ENCODE measurements at places on chromosomes 3 and 15. TPM values are rescaled to one million over a fixed set of nuclear protein-coding genes. Genes with fewer than 3 reads are reported as not detected.

DNA sequence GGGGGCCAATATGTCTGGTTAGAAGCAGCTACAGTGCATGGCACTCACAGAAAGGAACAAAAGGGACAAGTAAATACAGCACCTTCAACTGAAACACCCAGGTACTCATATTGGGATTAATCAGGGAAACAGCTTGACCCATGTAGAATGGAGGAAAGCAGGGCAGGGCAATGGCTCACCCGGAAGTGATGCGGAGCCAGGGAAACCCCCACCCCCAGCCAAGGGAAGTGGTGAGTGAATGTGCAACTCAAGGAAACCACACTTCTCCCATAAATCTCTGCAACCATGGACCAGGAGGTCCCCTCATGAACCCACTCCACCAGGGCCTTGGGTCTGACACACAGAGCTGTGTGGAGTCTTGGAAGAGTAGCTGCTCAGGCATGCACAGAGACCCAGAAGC, 117.1 kb downstream of the MTHFS start:
- DNase-seq, result no peak

- DNase-seq, result no peak
These were observed 57.4 kb downstream of the CPA3 start for GRCh38 chr3:148922467-148922866.

DNA sequence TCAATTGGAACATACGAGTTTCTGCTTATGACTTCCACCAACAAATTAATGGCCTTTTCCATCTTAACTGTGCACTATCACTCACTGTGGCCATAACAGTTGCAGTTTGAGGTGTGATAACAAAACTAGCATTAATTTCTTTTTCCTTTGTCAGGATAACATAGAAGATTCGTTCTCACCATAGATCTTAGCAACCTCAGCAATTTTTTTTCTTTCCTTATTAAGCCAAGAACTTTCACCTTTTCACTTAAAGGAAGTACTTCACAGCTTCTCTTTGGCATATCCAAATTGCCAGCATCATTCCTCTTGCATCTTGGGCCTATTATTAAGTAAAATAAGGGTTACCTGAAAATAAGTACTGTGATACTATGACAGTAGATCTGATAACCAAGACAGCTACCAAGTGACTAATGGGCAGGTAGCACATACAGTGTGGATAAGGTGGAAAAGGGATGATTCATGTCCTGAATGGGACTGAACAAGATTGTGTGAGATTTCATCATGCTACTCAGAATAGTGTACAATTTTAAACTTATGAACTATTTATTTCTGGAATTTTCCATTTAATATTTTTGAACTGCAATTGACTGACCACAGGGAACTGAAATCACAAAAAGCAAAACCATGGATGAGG, 46.6 kb downstream of the CEP70 start:
- DNase-seq, result no peak

DNA sequence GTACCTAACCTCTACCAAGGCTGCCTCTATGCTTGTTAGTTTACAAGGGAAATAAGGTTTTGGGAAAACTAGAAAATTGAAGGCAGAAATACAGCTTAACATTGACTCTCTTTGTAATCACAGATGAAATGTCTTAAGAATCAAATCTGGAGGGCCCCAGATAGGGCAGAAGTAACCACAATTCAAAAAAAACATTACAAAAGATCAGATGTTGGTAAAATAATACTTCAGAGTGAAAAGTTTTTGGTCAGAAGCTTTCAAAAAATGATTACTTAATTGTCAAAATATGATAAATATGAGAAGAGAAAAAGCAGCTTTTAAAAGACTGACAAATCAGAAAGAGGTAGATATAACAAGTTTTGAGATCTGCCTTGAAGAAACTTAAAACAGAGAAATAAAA, 425.1 kb upstream of the NECTIN3 start:
- DNase-seq, result no peak

DNA sequence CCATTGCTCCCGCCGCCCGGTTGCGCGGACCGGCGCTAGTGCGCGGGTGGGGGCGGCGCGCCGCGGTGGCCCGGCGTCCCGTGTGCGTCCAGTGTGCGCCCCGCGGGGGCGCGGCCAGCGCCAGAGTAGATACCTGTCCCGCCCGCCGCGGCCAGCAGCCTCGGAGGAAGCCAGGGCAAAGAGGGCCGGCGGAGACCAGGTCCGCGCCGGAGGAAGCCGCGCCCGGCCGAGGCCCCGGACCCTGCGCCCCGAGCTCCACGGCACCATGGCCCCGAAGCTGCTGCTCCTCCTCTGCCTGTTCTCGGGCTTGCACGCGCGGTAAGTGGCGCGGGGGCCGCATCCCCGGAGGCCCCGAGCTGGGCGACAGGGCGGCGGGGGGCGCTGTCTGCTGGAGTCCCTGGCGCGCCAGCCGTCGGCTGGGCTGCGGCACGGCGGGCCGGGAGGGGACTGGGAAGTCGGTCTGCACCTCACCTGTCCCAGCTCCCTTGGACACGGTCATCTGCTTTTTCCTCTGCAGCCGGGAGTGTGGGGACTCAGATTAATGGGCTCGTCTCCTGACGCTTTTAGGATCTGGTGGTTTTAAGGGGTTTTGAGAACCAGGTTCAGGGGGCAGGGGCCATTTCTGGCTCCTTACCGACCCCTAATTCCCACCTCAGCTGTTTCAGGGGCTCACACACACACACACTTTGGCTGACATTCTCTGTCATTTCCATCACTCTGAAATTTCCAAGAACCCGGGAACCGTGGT, 464 bp downstream of the GABRG3 start:
- DNase-seq, result peak; percentile 74

DNA sequence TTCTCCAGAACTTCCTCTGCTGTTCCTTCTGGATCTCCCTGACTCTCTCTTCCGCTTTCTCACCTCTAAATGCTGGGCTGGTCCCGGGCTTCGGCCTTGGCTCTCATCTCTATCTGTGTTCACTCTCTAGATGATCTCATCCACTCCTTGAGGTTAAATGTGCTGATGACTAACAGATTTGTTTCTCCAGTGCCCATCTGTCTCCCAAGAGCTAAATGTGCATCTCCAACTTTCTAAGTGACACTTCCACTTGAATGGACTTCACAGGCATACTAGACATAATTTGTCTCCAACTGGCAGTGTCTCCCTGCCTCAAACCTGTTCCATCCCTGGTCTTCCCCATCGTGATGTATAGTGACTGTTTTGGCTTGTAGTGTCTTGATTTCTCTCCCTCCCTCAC, 95.3 kb downstream of the ITPR1 start:
- DNase-seq, result no peak

DNA sequence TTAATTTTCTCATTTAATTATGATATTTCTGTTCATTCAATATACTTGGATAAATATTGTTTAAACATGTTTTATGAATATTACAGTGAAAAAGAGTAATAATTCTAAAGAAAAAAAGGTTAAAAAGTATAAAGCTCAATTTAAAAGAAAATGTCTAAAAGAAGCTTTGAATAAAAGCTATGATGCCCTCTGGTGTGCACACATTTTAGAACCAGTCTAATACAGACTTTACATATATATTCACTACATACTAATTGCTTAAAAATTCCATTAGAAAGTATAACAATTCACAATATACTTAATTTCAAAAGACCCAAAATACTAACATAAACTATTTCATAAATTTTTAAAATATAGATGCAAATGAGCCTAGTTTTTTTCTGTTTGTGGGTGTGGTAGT, 909.1 kb upstream of the ROBO1 start:
- no peak for DNase-seq

The MRPL47 gene
- 37.8 TPM for polyA plus RNA-seq

The CLRN1 gene
- polyA plus RNA-seq, result not detected
